ENCODE measurements at places on chromosomes 5 and 9.

DNA sequence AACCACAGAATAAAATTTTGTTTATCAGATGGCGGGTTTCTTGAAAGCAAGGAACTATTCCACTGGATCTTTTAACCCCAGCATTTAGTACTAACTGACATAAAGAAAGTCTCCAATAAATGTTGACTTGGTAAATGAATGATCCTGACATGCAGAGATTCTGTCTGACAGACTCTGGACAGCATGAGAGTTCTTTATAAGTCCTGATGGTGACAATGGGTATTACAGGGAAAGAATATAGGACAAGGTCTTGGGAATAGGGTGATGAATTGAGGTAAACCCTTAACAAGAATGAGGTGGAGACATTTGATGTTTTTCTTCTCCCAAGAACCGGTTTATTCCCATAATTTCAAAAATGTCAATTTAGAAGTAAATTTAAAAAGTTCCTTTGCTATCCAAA is 453.9 kb downstream of the TUSC1 start:
- DNase-seq, result no peak

- peak; percentile 38 for DNase-seq
These were observed 95.0 kb downstream of the MRPS27 start for GRCh38 chr5:72224946-72225463.

GRCh38 chr5:134845335-134845851 is 375 bp upstream of the C5orf24 start:
- DNase-seq, result peak; percentile 60

- DNase-seq, result no peak
These were observed 1.9 kb upstream of the B4GALT1 start for GRCh38 chr9:33168941-33169544.

- peak; percentile 40 for DNase-seq
These were observed 28.2 kb downstream of the MTAP start for GRCh38 chr9:21830589-21830988.

- DNase-seq, result peak; percentile 74
These were observed 24.9 kb downstream of the MELK start for GRCh38 chr9:36597412-36598178.

GRCh38 chr5:98464737-98465330 is 308.6 kb upstream of the RGMB start:
- DNase-seq, result no peak

DNA sequence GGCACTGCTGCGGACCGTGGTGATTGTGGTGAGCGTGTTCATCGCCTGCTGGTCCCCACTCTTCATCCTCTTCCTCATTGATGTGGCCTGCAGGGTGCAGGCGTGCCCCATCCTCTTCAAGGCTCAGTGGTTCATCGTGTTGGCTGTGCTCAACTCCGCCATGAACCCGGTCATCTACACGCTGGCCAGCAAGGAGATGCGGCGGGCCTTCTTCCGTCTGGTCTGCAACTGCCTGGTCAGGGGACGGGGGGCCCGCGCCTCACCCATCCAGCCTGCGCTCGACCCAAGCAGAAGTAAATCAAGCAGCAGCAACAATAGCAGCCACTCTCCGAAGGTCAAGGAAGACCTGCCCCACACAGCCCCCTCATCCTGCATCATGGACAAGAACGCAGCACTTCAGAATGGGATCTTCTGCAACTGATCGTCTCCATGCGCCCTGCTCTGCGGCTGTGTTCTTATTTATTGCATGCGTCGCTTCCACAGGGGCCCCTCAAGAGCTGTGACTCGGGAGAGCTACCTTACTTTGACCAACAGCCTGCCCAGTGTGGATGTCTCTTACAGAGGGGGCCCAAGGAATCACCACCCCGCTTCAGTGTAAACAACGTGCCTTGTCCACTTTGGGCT is 10.8 kb downstream of the S1PR3 start:
- no peak for DNase-seq

- no peak for DNase-seq
These were observed 33.3 kb upstream of the CDKN2AIPNL start for GRCh38 chr5:134444941-134445471.

GRCh38 chr5:122967085-122967484 is 69.4 kb downstream of the PPIC start:
- no peak for DNase-seq

DNA sequence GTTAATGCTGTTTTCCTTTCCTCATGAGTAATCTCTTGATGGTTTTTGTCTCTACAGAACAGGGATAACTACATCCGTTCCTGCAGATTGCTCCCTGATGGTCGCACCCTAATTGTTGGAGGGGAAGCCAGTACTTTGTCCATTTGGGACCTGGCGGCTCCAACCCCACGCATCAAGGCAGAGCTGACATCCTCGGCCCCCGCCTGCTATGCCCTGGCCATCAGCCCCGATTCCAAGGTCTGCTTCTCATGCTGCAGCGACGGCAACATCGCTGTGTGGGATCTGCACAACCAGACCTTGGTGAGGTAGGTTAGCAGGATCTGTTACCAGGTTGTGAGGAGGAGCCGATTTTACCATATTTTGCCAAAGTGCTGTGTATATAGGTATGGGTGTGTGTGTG is 148.2 kb downstream of the TLE4 start:
- DNase-seq, result no peak

DNA sequence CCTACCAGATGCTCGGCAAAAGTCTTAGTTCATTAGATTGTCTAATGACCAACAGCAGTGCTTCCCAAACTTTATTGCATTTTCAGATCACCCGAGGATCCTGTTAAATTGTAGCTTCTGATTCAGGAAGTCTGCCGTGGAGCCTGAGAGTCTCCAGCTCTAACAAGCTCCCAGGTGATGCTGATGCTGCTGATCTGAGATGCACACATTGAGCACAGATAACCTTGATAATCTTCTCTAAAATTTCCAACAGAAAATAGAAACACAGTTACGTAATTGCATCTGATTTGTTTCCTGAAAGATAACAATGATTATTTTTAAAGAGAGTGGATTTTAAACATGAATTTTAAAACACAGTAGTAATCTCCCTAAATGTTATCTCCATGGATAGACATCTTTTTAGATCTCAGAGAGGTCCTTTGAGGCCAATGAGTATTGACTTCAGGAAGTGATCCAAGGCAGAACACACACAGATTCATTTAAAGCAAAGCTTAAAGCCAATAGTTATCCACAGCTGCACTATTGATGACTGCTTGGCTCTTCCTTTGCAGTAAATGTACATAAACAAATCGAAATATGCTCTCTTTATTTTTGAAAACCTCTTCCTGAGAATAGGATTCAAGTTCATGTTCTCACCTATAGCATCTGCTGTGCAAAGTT is 122.8 kb upstream of the TNPO1 start:
- DNase-seq, result no peak

GRCh38 chr5:180411948-180412347 is 58.8 kb upstream of the GFPT2 start:
- DNase-seq, result no peak

- no peak for DNase-seq
These were observed 183.4 kb downstream of the FBXL7 start for GRCh38 chr5:15683332-15683731.

DNA sequence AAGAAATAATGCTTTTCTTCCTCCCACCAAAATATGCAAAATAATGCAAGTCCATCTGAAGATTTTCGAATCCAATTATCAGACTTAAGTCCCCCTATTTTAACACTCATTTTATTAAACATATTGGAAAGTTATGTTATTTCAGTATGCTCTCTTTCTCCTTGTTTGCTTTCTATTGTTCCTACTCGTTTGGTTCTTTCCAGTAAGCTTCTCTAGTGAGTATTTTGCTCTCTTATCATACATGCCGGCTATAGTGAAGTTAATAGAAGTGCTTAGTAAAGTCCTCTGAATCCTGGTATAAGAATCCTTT is 517 bp downstream of the ALDH1A1 start:
- DNase-seq, result no peak

DNA sequence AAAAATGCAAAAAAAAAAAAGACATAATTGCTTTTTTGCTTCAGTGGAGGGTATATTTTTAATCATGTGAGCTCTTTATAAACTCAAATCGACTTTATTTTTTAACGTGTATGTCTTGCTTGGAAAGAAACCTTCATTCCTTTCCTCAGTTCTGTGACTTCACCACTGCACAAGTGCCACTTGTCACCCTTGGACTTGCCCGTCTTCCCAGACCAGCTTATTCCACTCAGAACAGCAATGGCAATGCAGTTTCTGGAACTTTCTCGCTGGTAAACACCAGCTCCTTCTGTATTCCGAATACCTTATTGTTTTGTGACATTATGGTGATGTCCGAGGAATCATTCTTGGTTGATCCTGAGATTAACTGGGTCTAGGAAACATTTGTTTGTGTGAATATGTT is 440.5 kb upstream of the ADAMTS16 start:
- no peak for DNase-seq

GRCh38 chr5:1500411-1501091 is 23.2 kb downstream of the LPCAT1 start:
- DNase-seq, result peak; percentile 44

- no peak for DNase-seq
These were observed 2.4 kb downstream of the MACIR start for GRCh38 chr5:103260951-103261350.

- DNase-seq, result no peak
These were observed 228.4 kb upstream of the PPP1R2B start for GRCh38 chr5:156621719-156622118.

DNA sequence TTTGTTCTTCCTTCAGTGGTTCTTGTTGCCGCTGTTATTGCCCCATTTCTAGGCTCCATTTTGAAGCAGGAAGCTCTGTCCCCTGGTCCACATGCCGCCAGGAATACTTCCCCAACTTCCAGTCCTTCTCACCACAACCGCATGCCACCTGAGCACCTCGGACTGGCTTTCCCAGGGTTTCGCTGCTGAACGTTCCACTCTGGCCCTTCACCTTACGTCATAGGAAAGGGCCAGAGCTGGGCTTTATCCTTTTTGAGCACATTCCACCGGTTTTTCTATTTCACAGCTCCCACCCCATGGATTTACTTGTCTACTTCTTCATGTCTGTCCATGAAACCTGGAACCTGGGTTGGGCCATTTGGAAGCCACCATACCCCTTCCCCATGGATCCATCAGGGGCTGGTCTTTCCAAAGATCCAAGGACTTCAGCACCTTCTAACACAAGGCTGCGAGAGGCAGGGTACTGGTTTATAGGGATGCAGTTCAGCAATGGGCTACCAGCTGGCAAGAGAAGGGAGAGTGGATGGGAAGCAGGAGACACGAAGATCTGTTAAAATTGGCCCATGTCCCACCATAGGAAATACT is 557.4 kb downstream of the BNC2 start:
- DNase-seq, result no peak

- DNase-seq, result peak; percentile 73
These were observed 3.5 kb downstream of the BOD1 start for GRCh38 chr5:173612948-173613347.

GRCh38 chr5:170752257-170753215 is 31.0 kb upstream of the GABRP start:
- DNase-seq, result no peak

DNA sequence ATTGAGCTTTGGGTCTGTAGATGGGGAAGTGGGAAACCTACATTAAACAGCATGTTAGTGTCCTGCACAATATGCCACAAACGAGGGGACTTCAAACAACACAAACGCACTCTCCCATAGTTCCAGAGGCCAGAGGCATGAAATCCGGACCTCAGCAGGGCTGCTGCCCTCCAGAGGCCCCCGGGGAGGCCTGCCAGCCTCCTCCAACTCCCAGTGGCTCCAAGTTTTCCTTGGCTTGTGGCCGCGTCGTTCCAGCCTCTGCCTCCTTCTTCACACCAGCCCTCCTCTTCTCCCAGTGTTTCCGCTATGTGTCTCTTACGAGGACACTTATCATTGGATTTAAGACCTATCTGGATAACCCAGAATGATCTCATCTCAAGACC is 13.3 kb upstream of the COL5A1 start:
- no peak for DNase-seq

DNA sequence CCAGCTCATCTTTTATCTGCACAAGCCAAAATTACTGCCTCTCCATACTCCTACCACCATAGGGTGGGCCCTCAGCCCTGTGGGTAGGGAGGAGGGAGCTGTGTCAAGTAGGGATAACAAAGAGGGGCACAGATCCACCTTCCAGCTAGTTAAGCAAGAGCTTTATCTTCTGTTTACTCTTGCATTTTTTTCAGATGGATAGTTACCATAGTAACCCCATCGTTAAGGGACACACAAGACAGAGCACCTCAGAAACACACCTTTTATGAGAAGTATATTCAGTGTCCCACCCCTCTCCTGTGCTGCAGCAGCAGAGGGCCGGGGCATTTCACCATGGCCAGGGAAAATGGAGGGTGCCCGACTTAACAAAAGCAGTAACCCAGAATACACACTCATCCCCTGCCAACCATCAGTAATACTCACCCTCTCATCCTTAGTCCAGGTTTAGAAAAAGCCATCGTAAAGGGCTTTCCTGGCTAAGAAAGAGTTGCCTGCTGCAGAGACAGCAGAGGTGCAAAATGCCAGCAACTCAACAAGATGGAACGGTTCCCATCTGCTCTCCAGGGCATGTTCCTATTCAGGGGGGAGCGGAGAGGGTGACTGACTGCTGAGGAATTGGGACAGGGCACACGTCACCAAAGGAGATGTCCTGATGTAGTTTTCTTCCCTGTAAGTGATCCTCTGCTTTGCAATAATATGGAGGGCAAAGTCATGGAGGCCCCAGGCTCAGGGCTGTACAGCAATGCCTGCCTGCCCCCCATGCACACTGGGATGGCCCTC is 25.1 kb downstream of the MACROH2A1 start:
- peak; percentile 31 for DNase-seq

DNA sequence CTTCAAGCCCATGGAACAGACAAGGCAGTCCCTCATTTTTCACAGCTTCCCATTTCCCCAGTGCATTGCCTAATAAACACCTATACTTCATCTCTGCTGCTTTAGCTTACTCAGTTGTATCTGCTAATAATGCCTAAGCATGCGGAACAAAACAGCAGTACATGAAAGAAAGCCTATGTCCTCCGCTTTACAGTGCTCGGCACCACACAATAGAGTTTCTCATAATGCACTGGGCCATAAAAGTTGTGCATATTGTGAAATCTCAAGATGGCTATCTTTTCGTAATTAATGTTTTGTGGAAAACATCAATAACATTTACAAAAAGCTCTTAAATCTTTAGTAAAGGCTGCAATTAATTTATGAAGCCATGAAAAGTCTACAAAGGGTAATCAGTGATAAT is 69.3 kb downstream of the DENND1A start:
- DNase-seq, result no peak

DNA sequence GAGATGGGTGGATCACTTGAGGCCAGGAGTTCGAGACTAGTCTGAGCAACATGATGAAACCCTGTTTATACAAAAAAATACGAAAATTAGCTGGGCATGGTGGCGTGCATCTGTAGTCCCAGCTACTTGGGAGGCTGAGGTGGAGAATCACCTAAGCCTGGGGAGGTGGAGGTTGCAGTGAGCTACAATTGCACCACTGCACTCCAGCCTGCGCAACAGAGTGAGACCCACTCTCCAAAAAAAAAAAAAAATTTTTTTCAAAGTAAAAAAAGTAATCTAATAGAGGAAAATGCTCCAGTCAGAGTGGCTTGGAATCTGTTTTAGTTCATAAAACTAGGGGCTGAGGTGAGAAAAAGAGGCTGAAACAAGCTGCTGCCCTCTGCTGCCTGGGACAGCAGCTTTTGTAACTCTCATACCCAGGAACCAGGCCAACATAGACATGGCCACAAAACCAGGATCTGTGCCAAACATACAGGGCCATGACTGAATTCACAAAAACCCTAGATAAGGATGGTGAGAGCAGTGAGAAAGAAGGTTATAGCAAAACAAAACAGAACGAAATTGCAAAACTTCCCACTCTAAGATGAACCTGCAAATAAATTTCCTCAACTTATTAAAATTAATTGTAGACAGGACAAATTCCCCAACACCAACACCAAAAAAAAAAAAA is 13.1 kb upstream of the DCAF12 start:
- peak; percentile 87 for DNase-seq

GRCh38 chr5:33650911-33651310 is 210.1 kb downstream of the TARS1 start:
- no peak for DNase-seq

- peak; percentile 68 for DNase-seq
These were observed 42.8 kb downstream of the SNX30 start for GRCh38 chr9:112793213-112793810.
